ENCODE measurements at places on chromosomes 4 and X.

- no peak for DNase-seq
Measured at GRCh38 chr4:31007858-31008257, 287.7 kb downstream of the PCDH7 start.

DNA sequence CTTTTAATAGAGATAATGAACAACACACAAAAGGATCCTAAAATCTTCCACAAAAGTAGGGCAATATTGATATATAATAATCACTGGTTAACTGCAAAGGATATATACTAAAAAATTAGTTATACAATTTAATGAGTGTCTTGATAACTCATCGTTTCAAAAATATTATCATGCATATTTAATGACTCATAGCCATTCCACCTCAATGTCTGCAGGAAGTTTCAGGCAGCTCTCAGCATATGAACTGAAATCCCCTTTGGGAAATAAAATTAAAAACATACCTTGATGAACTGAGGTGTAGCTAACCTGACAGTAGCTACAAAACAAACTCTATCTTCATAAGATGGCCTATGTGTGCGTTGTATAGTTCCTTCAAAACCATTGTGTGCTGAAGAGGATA, 62.9 kb downstream of the TMEM165 start:
- no peak for DNase-seq

GRCh38 chrX:63394872-63395271, 43.7 kb upstream of the SPIN4 start:
- DNase-seq, result no peak

DNA sequence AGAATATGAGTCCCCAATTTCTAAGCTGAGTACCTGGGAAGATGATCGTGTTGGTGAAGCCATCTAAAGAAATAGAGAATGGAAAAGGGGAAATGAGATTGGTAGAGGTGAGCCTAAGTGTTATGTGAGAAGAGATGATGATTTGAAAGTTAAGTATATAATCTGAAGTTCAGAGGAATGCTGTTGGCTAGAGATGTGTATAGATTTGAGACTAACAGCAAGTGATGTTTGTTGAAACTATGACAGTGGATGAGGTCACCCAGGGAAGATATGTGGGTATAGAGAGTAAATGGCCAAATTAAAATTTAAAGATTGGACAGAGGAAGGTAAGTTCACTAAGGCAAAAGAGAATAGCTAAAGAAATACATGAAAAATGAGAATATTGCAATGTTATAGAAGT, 324.2 kb downstream of the MAPK10 start:
- no peak for DNase-seq

GRCh38 chr4:127364397-127364796, 268.4 kb upstream of the INTU start:
- no peak for DNase-seq

DNA sequence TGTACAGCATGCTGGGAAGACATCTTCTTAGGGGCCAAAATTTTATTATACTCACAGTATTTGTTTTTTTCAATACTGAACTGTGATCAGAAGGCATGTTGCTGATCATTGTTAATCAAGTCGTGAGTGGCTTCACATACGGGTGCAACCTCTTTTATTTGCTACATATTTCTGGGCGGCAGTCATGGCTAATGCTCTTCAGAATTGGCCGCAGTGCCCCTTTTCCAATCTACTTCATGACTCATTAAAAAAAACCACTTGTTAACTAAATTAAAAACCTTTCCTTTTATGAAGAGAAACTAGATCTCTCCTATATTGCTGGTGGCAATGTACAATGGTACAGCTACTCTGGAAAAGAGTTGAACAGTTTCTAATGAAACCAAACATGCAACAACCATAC, 101.5 kb upstream of the C1GALT1C1 start:
- no peak for DNase-seq

DNA sequence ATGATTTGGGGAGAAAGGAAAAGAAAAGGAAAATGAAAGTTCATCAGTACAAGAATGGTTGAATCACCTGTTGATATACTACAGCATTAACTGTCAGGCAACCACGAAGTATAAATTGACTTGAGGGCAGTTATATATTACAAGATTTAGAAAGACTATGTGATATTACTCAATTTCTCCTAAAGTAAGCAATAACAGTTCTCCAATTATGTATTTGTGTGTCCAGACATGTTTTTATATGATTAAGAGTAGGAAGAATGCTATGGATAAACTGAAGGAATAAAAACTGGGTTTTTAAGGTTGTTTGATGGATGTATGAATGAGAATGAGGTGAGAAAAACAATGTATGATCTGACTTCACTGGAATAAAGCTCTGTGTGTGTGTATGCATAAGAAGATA, 2234.4 kb downstream of the ARAP2 start:
- DNase-seq, result no peak

GRCh38 chrX:153686711-153687110, 1.0 kb upstream of the SLC6A8 start:
- no peak for DNase-seq

GRCh38 chr4:151204925-151205524, 71.9 kb upstream of the PRSS48 start:
- DNase-seq, result no peak

GRCh38 chr4:174255786-174256185, 27.7 kb downstream of the FBXO8 start:
- no peak for DNase-seq

- DNase-seq, result no peak
Measured at GRCh38 chr4:156771171-156771837, 200.3 kb downstream of the PDGFC start.

- DNase-seq, result no peak
Measured at GRCh38 chrX:150456466-150456865, 93.3 kb downstream of the MAMLD1 start.

- no peak for DNase-seq
Measured at GRCh38 chr4:187840814-187841213, 154.8 kb upstream of the ZFP42 start.

GRCh38 chr4:103011378-103012025, 8.0 kb downstream of the SLC9B1 start:
- DNase-seq, result no peak

DNA sequence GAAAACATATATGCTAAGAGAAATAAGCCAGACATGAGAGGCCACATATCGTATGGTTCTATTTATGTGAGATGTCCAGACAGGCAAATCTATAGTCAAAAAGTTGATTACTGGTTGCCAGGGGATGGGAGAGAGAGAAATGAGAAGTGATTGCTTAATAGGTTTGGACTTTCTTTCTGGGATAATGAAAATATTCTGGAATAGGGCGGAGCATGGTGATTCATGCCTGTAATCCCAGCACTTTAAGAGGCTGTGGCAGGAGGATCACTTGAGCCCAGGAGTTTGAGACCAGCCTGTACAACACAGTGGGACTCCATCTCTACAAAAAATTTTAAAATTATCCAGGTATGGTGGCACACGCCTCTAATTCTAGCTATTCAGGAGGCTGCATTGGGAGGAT, 22.4 kb downstream of the RBM47 start:
- no peak for DNase-seq

DNA sequence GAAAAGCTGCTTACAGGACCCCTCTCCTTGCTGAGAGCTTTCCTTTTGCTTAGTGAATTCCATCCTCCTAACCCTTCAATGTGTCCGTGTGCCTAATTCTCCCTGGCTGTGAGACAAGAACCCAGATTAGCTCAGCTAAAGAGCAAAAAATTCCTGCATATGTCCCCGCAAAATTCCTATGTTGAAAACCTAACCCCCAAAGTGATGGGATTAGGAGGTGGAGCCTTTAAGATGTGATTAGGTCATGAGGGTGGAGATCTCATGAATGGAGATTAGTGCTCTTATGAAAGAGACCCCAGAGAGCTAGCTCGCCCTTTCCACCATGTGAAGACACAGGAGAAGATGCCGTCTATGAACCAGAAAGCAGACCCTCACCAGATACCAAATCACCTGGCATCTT, 503.0 kb upstream of the DIAPH2 start:
- no peak for DNase-seq
